ENCODE measurements at places on chromosomes 2 and 18.

DNA sequence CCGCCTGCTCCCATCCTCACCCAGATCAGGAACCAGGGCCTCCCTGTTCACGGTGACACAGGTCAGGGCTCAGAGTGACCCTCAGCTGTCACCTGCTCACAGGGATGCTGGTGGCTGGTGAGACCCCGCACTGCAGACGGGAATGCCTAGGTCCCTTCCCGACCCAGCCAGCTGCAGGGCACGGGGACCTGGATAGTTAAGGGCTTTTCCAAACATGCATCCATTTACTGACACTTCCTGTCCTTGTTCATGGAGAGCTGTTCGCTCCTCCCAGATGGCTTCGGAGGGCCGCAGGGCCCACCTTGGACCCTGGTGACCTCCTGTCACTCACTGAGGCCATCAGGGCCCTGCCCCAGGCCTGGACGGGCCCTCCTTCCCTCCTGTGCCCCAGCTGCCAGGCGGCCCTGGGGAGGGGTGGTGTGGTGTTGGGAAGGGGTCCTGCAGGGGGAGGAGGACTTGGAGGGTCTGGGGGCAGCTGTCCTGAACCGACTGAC lies 31.7 kb downstream of the GPC1 start:
- DNase-seq: no peak

- no peak for DNase-seq
Observed at GRCh38 chr18:5298156-5298852, 2.8 kb upstream of the ZBTB14 start.

GRCh38 chr18:26574958-26575864 lies 26.9 kb upstream of the KCTD1 start:
- DNase-seq: no peak

DNA sequence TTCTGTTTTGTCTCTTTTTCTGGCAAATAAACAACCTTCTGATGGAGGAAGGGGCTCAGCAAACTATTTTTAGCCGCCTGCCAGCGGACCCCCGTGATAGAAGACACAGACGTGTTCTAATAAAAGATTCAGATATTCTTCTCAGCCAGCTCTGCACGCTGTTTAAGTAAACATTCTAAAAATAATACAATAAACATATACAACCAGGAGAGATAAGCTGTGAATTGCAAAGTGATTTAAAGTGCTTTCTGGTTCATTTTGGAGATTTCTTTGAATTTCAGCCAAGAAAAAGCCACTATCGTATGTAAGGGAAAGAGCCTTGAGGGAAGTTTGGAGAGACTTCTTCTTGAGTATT lies 201.3 kb downstream of the EPHA4 start:
- no peak for DNase-seq

GRCh38 chr2:209872675-209873074 lies 101.0 kb downstream of the UNC80 start:
- DNase-seq: no peak

GRCh38 chr2:111919794-111920608 lies 21.6 kb downstream of the MERTK start:
- DNase-seq: no peak

DNA sequence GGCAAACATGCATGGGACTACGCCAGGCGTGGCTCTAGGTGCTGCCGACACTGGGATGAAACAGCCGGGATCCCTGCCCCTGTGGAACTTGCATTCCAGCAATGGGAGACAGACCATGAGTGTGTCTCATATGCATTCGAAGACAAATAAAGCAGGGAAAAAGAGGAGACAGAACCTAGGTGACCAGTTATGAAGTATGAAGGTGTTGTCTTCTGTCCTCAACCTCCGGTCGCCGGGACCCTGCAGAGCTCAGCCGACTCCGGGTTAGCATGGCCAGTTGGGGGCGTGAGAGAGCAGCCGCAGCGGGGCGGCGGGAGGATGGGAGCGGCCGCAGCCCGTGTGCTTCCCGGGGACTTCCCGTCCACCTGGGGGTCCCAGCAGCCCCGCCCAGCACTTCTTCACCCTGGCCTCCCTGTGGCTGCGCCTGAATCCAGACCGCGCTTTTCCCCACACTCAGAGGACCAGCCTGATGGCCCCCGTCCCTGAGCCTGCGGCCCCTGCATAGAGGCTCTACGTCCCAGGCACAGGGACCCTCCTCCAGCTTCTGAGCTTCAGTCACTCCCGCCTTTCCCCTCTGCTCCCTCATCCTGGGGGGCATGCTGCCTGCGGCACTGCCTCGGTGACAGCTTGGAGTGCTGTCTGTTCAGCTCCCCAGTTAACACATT lies 11.4 kb downstream of the ID2 start:
- DNase-seq: peak; percentile 69

DNA sequence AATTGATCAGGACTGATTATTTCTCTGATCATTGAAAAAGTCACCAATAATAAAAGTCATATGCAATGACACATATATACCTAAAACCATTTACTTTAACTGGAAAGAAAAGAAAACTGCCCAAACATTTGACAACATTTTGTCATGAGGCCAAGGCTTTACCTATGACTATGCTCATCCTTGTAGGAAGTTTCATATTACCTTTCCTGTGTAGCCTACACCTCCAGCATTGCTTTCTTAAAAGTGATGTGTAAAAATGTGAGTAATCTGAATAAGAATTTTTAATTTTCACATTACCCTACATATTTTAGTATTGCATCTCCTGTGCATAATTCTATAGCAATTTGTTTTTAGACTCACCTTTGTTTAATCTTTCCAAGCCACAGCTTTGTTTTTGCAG lies 419.8 kb upstream of the FIGN start:
- DNase-seq: no peak

Measured in GM13976 (cell line).